NCI-H1105 (cell line): ENCODE measurements at places on chromosomes 2 and 18.

GRCh38 chr18:21129566-21130216 is 18.1 kb upstream of the ROCK1 start:
- no peak for DNase-seq

GRCh38 chr18:25678221-25678620 is 326.3 kb upstream of the ZNF521 start:
- no peak for DNase-seq

DNA sequence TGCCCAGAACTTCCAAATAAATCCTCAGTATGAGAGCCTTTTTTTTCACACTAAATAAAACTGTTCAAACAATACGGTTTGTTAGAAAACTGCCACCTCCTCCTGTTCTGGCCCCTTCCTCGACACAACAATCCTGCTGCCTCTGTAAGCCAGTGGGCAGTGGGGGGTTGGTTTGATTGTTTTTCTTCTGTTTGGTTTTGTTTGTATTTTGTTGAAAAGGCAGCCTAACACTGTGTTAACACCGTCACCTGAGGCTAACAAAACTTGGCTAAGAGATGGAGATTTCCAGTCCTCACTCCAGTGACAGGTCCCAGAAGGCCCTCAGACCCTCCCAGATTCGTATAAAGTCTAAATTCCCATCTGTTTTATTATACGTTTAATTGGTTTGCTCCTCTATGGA is 402.1 kb downstream of the ZNF521 start:
- no peak for DNase-seq

GRCh38 chr2:24050041-24050979 is 769 bp downstream of the FKBP1B start:
- DNase-seq: no peak

DNA sequence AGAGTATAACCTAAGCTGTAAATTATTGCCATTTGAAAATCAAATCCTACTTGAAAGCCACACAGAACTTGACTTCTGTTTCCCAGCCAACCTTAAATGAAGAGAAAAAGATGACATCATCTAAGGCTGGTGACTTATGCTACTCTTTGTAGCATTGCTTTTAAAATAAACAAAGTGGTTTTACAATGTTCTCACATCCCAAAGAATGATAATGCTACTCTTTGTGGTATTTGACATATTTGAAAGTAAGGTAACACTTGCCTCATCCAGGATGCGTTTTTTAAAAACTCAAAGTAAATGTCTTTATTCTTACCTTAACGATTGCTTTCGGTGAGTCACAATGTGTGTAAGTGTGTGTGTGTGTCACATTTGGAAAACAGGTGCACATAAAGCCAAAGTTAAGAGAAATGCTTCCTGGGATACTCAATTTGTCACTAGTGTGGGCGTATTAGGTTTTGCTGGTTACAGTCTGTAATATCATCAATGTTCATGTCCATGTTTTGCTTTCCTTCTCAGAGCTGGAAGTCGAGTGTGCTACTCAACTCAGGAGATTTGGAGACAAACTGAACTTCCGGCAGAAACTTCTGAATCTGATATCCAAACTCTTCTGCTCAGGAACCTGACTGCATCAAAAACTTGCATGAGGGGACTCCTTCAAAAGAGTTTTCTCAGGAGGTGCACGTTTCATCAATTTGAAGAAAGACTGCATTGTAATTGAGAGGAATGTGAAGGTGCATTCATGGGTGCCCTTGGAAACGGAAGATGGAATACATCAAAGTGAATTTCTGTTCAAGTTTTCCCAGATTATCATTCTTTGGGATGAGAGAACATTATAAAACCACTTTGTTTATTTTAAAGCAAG is 2.6 kb downstream of the PMAIP1 start:
- DNase-seq: no peak
